ENCODE measurements at places on chromosomes 13 and 19.

GRCh38 chr19:45097776-45098520, 5.0 kb downstream of the PPP1R37 start:
- no peak for DNase-seq

GRCh38 chr19:45451131-45451849, 16.5 kb upstream of the FOSB start:
- DNase-seq, result peak; percentile 68

DNA sequence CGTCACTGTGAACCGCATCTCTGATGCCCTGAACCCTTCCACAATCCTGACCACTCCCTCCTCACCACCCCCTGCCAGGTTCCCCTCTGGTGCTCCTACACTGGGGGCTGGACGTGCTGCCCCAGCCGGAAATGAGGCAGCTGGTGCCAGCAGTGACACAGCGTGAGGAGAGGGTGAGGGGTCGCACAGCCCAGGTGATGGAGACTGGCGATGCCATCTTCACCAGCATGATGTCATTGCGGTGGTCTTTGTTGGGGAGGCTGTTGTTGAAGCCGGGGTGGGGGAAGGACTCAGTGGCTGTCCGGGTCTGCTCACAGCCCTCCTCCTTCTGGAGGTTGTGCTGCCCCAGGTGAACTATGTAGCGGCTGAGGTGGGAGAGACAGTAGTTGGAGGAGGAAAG, 2.5 kb downstream of the KLK11 start:
- no peak for DNase-seq

GRCh38 chr19:18029617-18030338, 21.8 kb downstream of the ARRDC2 start:
- peak; percentile 89 for DNase-seq

GRCh38 chr13:25335856-25336255, 34.4 kb downstream of the NUP58 start:
- no peak for DNase-seq

DNA sequence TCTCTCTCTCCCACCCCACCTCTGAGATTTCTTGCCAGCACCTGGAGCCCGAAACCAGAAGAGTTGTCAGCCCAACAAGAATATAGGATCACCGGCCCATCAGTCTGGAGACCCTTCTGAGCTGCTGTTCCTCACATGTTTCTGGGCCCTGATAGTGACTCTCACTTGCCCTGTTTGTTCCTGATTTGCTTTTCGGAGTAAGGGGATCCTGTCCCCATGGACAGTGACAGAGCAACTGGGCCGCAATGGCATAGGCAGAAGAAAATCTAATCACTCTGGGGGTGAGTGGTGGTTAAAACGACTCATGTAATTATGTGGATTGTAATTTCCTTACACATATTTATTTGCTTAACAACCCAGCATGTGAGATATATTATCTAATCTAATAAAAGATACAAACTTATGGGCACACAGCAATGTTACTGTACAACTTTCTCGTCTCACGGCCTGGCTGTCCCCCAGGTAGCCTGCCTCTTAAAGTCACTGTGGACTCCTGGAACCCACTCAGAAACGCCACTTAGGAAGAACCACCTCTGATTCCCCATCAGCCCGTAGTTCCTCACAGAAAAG, 663 bp upstream of the SMAD9 start:
- DNase-seq, result no peak

DNA sequence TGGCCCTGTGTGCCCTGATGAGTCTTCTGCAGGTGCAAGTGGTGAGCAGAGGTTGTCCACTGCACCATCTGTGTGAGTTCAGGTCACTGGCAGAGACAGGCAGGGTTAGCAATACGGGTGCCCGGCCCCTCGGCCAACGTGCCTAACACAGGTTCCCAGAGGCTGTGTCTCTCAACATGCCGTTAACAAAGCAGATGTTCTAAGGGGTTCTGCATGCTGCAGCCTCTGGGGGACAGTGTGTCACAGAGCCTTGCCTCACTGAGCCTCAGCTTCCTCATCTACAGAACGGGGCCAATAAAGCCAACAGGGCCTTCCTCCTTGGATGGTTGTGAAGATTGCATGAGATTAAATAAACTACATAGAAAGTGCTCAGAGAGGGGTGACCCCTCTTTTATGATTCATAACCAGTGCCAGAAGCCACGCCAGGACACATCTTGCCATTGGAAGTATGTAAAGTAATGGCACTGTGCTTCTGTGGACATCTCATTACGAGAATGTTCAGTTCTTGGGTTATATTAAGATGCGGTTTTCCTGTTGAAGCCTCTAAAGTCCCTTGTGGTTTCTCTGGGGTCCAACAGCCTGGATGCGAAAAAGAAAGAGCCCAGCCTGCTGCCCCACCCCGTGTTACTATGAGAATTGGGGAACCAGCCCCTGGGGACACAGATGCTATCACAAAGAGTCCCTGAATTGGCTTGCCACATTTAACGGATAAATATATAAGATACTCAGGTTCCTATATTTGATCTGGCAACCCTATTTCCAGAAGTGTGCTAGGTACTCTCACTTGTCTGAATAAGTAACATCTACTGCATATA, 11.2 kb upstream of the ARHGEF18 start:
- DNase-seq, result peak; percentile 93

DNA sequence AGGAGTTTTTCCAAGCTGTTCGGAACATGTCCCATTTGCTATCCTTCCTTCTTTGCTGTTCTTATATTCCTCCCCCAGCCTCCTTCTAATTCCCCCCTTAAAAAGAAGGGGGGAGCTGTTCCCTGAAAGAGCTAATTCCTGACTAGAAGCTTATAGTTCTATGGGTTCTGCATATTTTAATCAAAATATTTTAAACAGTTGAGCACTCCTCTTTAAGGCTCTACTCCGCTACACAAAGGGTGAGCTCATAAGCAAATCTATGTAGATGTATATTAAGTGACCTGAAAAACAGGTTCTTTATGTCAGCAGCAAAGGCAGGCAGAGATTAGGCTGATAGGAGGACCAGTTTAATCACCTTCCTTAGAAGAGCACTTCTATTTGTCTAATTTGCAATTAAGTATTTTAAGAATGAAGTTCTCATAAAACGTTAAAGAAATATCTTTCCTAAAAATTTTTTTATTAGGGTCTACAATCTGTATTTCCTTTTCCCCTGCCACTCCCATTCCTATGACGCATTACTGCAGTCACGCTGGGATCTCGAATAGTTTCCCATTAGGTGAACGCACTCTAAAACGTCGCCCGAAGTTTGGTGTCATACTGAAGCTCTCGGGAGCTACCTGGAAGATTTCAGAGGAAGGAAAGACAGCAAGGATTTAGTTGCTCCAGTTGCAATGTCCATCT, 5.2 kb downstream of the EFNB2 start:
- no peak for DNase-seq

GRCh38 chr13:71828564-71828963, 38.4 kb downstream of the DACH1 start:
- DNase-seq, result no peak

DNA sequence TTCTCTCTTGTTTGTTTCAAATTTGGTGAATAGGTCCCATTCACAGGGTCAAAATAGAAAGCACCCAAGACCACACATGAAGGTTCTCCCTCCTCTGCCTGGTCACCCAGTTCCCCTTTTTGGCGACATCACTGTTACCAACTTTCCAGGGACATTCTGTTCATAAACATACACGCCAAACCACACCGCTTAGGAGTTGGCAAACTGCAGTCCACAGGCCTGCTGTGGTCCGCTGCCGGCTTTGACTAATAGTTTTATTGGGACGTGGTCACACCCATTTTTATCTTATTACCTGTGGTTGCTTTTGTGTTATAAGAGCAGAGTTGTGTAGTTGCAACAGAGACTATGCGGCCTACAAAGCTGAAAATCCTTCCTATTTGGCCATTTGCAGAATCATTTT, 24.2 kb downstream of the UHRF1 start:
- DNase-seq, result no peak

GRCh38 chr19:15213715-15214381, 13.1 kb upstream of the NOTCH3 start:
- no peak for DNase-seq

- no peak for DNase-seq
These were observed 7.8 kb downstream of the CYP4F11 start for GRCh38 chr19:15926484-15926883.

DNA sequence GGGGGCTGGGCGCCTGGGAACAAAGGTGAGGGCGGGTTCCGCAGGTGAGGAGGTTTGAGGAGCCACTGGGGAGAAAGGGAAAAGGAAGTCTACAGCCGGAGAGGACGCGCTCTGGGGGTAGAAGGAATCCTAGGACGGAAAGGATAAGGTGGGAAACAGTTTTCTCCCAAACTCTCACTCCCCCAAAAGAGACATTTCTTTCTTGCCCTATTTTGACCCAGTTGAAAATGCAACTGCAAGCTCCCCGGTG, 651 bp upstream of the POLR1D start:
- DNase-seq, result no peak

DNA sequence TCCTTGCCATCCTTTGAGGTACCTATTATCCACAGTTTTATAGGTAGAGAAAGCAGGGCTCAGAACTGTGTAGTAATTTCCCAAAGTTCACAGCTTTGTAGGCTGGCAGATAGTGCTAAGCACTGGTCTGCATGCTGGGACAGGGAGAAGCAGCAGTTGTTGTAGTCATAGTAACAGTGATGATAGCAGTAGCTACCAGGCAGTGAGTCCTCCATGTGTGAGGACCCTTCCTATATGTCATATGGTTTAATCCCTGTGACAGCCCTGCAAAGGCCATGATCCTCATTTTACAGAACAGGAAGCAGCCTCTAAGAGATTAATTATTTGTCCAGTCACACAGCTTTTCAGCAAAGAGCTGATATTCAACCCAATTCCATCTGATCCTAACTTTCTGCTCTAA, 21.0 kb downstream of the SERP2 start:
- no peak for DNase-seq

GRCh38 chr13:113196970-113197737, 11.3 kb downstream of the PCID2 start:
- DNase-seq, result no peak

DNA sequence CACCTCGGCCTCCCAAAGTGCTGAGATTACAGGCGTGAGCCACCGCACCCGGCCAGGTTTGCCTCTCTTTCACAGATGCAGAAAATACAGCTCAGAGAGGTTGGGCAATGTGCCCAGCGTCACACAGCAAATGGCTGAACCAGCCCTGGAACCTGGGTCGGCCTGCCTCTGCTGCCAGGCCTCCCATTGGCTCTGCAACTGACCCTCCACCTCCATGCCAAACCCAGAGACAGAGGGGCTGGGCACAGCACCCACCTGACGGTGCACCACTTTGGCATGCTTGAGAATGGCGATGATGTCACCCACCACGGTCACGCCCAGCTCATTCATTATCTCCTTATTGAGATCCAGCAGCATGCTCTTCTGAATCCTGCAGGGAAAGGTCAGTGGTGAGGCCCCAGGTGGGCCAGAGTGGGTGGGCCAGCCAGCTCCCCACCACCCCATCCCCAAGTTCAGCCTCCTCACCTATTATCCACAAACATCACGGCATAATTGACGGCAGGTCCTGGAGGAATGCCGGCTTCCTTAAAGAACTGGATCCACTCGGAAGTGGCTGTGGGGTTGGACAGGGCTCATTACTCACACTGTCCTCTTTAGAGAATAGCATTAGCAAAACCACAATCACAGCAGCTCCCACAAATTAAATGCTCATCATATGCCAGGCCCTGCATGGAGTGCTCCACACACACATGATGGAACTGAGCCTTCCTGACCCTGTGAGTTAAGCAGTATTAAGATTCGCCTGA, 12.2 kb downstream of the C19orf47 start:
- no peak for DNase-seq

DNA sequence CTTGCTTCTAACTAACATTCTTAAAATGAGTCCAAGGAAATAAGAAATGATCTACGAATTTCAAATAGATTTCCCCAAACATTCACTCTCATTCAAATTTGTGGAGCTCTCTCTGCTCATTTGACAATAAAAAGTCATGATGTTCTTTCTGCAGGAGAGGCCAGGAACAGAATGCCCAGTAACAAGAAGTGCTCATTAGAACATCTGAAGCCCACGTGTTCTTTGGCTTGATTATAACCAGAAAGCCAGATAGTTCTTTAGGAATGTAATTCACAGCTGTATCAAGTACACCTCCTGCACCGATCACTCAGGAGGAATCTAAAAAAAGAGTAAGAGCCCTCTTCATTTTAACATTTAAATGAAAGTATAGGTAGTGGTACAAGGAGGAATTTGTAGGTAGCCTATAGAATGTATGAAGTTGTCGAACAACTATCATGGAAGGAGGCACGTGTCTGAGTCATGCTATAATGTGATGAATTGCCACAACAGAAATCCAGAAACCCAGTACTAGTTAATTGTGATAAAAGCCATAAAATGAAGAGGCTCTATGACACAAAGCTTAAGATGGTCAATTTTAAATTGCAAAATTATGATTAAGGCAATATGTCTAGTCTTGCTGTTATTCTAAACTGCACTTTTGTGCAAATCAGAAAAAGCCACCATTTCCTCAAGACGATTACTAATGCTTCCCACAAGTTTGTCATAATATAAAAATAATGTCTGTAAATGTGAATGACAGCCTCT, 12.8 kb downstream of the MEDAG start:
- no peak for DNase-seq

GRCh38 chr13:113638806-113639205, 19.2 kb downstream of the ATP4B start:
- DNase-seq, result no peak

DNA sequence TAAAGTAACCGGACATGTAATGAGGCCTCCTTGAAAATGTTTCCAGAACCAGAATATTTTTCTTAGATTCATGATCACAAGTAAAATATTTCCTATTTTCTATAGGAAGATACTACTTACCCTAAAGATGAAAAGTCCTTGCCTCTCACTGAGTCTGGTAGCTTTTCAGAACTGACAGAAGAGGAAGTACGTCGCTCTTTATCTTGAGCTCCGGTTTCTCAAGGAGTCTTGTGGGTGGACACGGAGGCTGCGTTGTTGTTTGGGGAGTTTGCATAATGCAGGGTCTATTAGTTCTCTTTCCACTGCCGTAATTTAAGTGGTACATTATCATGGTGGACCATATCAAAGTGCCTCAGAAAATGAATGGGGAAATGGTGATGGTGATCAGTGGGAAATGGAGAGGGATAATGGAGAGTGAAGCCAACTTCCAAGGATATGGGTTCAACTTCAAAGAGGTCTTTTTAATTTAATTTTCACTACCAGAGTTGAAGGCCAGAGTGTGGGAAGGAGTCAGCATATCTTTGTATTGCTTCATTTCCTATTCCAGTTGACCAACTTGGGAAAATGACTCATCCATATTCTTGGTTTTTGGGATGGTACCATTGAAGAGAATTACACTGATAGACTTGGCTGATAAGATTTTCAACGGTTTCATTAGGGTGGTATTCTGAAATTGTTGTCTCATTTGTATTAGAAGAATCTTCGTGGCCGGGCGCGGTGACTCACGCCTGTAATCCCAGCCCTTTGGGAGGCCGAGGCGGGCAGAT, 23.4 kb downstream of the MBD3L2B start:
- DNase-seq, result no peak

DNA sequence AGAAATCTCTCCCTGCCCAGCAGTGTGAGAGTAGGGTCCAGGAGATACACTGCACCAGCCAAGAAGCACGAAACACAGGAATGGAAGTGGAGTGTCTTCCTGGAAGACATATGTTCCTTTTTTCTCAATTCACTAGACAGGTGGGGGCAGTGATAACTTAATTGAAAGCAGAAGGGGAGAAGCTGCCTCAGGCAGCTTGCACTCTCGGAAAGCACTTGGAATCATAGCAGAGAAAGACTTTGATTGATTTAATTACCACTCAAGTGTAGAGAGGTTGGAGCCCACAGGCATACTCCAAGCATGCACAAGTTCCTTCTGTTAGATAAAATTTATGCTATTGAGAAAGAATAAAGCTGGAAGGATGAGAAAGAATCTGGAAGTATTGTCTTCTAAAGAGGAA, 249.4 kb downstream of the SLITRK6 start:
- DNase-seq, result no peak

Data from RPMI8226 (cell line).